ENCODE measurements at places on chromosomes 11 and 22.

GRCh38 chr11:8122173-8122764 lies 41.3 kb downstream of the TUB start:
- no peak for DNase-seq

- DNase-seq = no peak
Observed at GRCh38 chr22:39383841-39384625, 15.5 kb upstream of the TAB1 start.

DNA sequence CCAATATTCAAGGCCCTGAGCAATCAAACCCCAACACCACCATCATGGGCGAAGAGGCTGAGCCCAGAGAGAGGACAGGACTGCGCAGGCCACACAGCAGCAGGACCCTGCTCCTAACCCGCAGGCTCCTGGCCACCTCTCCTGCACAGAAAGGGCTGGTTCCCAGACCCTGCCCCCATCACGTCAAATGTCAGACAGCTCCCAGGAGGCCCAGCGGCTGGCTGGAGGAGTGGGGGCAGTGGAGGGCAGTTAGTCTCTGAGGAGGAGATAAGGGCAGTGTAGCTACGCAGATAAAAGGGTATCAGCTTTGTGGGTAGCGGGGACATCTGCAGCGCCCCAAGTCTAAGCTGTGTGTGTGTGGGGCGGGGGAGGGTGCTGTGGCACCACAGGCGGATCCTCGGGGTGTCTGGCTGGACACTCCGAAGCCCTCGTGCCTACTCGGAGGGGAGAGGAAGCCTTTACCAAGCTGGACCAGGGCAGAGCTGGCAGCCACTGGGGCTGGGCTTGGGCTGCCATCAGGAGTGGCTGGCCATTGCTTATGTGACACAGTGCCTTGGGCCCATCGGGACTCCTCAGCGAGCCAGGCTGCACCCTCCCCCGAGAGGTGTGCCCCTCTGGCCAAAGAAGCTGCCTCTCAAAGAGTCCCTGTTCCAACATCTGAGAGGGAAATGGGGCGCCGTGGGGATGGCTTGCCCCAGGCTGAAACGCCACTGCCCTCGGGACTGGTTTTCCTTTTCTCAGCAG lies 21.5 kb downstream of the FADS3 start:
- DNase-seq = no peak

GRCh38 chr11:33617672-33618350 lies 82.8 kb downstream of the C11orf91 start:
- DNase-seq = no peak

DNA sequence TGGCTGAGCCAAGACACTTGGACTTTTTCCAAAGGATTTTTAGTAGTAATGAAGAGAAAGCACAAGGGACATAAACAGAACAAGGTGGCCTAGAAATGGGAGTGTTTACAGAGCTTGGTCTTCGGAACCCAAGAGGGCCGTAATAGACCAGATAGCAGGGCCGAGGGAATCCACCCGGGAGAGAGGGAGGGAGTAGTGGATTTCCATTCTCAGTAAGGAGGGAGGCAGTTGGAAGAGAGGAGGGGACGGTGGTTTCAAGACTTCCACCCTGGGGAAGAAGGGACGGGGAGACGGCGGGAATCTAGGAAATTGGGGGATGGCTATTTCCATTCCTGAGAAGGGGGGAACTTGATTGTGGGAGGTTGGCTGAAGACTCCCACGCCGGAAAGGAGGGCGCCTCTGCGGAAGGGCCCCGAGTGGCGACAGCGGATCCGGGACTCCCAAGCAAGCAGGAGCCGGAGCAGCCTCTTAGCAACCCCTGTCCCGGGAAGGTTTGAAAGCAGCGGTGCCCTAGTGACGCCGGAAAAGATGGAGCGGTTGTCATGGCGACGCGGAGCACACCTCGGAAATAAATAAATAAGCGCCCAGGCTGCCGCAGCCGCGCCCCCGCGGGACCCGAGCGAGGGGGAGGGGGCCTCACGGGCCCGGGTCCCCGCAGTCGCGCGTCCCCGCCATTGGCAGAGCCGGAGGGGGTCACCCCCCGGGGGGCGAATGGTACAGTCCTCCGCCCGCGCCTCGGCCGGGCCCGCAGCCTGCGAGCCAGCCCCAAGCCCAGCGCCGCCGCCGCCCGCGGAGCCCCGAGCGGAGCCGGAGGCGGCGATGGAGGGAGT lies 31.6 kb downstream of the EIF3F start:
- DNase-seq = peak; percentile 10

Data from stimulated activated CD4-positive, alpha-beta T cell treated with anti-CD3 and anti-CD28 coated beads, Interleukin-1b, Interleukin-23, amount 100 ng/mL, for 1 hour (primary cell).